ENCODE measurements at places on chromosomes 2 and 18.

DNA sequence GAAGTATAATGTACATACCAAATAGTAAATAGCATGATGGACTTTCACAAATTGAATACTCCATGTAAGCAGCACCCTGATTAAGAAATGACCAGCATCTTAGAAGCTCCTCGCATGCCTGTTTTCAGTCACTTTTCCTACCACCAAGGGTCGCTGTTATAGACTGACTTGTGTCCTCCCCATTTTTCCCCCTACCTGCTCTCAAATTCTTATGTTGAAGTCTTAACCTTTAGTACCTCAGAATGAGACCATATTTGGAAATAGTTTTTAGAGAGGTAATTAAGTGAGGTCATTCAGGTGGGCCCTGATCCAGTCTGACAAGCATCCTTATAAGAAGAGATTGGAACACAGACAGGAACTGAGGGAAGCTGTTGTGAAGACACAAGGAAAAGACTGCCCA lies 125.9 kb downstream of the LYPD6 start:
- no peak for DNase-seq

DNA sequence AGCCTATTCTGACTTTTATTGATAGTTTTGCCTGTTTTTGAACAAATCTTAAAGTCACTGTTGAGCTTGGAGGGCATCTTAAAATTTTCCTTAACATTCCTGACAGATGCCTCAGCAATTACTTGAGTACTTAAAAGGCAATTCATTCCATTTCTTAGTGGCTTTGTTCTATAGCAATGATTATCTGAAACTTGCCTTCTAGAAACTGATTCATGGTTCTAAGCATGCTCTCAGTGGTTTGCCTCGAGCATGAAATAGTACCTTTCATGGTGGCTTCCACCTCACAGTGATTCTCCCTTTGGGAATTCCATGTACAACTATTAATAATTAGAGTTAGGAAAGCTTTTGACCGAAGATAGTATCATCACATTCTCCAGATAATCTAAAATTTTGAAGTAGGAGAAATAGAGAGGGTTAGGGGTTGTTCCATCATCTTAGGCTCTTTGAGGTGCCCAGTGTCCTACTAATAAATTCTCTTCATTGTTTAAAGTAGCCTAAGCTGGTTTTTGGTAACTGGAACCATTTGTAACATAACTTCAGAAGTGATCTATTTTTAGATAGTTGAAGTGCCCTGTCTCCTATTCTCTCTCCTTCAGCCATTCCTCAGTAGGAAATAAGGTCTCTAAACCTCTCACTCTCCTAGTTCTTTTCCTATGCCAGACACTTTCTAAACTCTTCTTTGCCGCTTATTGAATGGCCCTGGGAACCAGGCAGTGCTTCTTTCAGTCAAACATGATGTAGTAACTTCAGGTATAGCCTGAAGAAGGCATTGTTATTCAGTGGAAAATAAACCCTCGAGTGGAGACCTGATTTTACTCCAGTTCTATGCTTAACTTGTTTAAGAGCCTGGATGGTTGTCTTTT lies 156.1 kb downstream of the HAUS1 start:
- DNase-seq: no peak

GRCh38 chr18:49623571-49623970 lies 61.7 kb downstream of the LIPG start:
- DNase-seq: no peak

DNA sequence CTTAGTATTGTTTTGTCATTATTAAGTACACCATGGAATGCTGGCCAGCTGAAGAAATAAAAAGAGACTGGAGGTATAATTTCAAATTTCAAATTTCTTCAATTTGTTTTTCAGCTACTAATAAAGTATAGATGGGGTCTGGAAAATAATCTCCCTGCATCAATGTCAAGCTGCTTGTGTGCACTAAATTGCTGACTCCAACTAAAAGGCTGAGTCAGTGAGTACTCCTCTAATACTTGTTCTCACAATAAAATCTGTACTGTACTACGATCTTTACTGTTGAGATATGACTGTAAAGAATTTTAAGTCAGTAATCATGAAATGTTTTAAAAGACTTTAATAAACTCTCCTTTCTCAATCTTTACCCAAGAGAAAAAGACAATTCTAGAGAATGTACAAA lies 131.9 kb downstream of the SATB2 start:
- no peak for DNase-seq
